Dermis microvascular lymphatic vessel endothelial cell (primary cell): ENCODE measurements at places on chromosomes 7 and 10.

DNA sequence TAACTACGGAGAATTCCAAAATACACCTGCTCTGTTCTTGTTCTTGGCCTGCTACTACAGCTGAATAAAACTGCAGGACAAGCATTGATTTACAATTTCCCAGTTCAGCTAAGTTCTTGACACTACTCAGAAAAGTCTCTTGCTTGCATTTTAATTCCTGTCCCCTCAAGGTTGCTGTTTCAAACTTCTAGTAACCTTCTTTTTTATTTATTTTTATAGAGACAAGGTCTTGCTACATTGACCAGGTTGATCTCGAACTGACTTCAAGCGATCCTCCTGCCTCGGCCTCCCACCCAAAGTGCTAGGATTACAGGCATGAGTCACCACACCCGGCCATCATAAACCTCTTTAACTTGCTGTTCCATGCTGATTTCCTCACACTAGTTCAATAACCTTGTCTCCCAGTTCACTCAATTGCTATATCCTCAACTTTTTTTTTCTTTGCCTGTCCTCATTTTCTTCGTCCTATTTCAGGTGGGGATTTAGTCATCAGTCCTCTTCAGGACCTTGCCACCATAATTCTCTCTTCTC is 79.9 kb downstream of the ARHGAP21 start:
- no peak for DNase-seq

DNA sequence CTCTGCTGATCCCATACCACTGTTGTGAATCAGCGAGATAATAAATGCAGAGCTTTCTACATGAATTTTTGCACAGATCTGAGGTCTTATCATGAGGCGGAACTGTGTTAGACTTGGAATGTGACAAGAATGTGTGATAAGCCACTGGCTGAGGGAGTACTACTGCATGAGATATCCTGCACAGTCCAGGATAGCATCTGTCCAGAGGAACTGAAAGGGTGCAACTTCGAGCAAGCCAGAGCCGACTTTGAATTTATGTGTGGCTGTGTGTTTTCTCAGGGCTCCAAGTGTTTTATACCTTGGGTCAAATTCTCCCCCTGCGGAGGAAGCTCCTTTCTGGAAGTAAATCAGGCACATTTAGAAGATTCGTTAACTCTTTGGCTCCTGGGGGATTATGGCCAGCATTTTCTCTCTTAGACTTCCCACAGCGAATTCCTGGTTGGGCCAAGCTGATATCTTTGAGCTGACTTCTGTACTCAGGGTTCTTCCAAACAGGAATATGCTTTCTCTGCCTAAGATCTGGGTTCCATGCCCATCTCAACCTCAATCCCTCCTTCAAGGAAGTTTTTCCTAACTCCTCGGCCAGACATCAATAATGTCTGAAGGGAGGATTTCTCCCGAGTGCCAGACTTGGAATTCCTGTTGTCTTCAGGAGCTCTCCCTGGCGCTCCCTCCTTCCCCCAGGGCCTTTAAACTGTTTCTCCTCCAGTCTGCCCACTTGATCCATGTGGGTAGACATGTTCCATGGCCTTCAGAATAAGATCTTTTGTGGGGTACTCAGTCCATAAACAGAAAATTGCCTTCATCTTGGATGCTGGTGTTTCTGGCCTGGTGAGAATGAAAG is 2.5 kb upstream of the MEST start:
- peak; percentile 18 for DNase-seq

- DNase-seq, result no peak
These were observed 206.5 kb upstream of the PRKCQ start for GRCh38 chr10:6786579-6787031.

DNA sequence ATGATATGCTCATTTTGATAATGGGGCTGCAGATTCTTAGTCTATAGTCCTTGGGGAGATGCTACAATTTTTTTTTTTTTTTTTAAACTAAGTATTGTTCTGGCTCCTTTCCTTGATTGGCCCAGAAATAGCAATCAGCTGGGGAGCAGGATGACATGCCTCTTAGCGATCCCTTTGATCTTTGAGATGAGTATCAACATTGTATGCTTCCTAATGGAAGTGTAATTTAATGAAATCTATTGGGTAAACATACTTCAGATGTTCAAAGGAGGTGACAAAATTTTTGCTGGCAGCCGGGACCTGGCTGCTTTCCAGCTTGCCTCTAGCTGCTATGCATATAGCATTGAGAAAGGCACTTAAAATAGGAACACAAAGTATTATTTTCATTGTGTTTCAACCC is 43.5 kb downstream of the VTI1A start:
- DNase-seq, result peak; percentile 8
